Hepatic stellate cell (primary cell): ENCODE measurements at places on chromosomes 16 and 17.

- peak; percentile 15 for DNase-seq
Observed at GRCh38 chr17:59761385-59762048, 54.1 kb downstream of the VMP1 start.

GRCh38 chr17:81434072-81434471 lies 38.8 kb downstream of the BAHCC1 start:
- no peak for DNase-seq

GRCh38 chr17:54849660-54850059 lies 51.0 kb upstream of the TOM1L1 start:
- no peak for DNase-seq

GRCh38 chr16:15575293-15576049 lies 67.5 kb downstream of the MARF1 start:
- DNase-seq: no peak

GRCh38 chr17:34252095-34252443 lies 3.0 kb upstream of the CCL2 start:
- DNase-seq: peak; percentile 44

GRCh38 chr17:80781807-80782277 lies 209.8 kb upstream of the CHMP6 start:
- no peak for DNase-seq

DNA sequence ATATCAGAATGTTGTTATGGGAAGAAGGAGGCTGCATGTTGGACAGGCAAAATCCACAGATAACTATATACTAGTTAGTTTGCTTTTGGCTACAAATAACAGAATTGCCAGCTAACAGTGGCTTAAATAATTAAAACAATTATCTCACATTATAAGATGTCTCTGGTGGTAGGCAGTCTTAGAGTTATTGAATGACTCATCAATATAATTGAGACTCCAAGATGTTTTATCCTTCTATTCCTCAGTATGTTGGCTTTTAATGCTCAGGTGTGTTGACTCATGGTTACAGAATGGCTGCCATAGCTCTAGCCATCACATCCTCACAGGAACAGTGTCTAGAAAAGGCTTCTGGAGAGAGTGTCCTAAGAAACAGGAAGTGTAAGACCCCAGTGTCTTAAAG lies 11.1 kb downstream of the CHP2 start:
- no peak for DNase-seq
